Calu3 (cell line): ENCODE measurements at places on chromosomes 6 and 20. TPM values are rescaled to one million over a fixed set of nuclear protein-coding genes. Genes with fewer than 3 reads are reported as not detected.

SLC17A3 gene
- not detected in 2 replicates for total RNA-seq

GRCh38 chr6:106724848-106725247 is 95.5 kb downstream of the QRSL1 start:
- peak; percentile 59 for DNase-seq

DNA sequence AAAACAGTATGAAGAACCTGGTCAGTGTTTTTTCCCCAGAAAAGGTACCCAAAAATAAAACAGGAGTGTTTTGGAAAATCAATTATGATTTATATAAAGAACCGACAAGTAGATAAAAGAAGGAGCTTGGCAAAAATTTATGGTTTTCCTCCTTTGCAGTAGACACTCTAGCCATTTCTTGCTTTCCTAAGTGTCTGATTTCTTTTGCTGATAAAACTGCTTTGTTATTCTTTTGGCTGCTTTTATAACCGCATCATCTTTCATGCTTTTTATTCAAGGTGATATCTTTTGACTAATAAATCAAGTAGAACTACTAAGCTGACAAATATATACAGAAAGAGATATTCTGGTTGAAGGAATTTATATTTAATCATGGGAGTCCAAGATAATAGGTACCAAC is 16.6 kb downstream of the ATG5 start:
- DNase-seq: no peak

DNA sequence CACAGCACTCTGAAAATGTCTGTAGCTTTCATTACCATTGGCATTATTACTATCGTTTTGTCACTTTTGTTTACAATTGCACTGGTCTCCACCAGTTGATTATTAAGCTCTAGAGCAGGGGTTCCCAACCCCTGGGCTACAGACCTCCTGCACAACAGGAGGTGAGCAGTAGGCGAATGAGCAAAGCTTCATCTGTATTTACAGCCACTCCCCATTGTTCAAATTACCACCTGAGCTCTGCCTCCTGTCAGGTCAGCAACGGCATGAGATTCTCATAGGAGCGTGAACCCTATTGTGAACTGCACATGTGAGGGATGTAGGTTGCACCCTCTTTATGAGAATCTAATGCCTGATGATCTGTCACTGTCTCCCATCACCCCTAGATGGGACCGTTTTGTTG is 126.4 kb downstream of the ATXN1 start:
- no peak for DNase-seq

GRCh38 chr6:150880336-150880735 is 14.8 kb downstream of the MTHFD1L start:
- no peak for DNase-seq

RAD21L1 gene
- total RNA-seq: not detected in 2 replicates

TDRD6 gene
- 0.07 and 0.10 TPM in 2 replicates for total RNA-seq

STMN3 gene
- total RNA-seq: 2.0 and 2.3 TPM in 2 replicates

- peak; percentile 37 for DNase-seq
Measured at GRCh38 chr6:116954938-116955337, 77.9 kb downstream of the RFX6 start.

DNA sequence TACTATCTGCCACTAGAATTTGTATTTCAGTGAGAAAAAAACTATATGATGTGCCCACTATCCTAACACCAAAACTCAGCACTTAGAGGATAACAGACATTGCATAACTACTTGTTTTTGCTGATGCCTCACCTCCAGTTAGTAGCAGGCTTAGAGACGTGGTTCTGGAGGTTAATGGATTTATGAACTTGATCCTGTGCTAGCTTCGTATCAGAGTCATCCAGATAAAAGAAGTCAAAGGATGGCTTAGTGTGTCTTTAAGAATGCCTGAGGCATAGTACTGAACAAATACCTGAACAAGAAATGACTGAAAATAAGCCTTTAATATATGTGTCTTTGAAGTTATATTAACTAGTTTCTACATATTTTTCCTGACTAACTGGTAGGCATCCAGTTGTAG is 414.9 kb upstream of the PTCHD4 start:
- DNase-seq: no peak

DNA sequence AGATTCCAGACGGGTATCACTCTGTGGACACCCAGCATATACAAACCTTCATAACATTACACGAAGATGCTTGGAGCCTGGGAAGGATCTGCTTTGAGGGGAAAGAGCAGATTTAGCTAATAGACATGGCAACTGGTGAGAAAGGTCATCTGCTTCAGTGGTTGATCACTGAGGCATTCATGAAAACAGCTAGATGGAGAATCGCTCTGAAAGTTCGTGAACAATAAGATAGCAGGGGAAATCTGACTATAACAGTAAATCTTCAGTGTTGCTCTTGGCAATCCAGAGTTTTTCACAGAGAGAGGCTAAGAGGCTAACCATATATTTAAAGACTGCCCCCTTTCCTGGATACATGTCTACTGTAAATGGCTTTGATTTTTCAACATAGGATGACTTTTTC is 245.3 kb downstream of the FARS2 start:
- DNase-seq: no peak

- no peak for DNase-seq
Measured at GRCh38 chr6:129959358-129959930, 58.9 kb upstream of the L3MBTL3 start.

SLC12A5 gene
- total RNA-seq: 2.1 and 2.2 TPM in 2 replicates

DNA sequence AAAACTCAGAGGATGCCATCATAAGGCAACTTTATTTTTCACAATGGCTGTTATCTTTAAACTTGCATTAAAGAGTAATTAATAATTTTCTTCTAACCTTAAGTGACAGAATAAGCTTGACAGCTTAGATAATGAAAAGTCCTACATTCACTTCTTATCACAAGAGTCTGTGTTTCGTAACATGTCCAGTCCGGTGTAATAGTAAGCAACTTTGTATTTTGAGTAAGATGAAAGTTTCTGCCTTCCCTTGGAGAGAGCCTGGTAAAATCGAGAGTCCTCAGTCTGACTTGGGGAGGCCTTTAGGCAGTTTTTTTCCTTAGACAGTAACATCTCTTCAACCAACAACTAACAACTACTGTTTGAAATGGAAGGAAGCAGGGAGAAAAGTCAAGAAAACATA is 195.6 kb downstream of the GRM1 start:
- DNase-seq: no peak

GRCh38 chr6:112139052-112139451 is 51.7 kb downstream of the FAM229B start:
- no peak for DNase-seq
